ENCODE measurements at places on chromosomes 4 and X. TPM values are rescaled to one million over a fixed set of nuclear protein-coding genes. Genes with fewer than 3 reads are reported as not detected.

- DNase-seq, result no peak
Observed at GRCh38 chr4:60729194-60729593, 470.9 kb upstream of the ADGRL3 start.

IGFBP7 gene
- 698 TPM for total RNA-seq

DNA sequence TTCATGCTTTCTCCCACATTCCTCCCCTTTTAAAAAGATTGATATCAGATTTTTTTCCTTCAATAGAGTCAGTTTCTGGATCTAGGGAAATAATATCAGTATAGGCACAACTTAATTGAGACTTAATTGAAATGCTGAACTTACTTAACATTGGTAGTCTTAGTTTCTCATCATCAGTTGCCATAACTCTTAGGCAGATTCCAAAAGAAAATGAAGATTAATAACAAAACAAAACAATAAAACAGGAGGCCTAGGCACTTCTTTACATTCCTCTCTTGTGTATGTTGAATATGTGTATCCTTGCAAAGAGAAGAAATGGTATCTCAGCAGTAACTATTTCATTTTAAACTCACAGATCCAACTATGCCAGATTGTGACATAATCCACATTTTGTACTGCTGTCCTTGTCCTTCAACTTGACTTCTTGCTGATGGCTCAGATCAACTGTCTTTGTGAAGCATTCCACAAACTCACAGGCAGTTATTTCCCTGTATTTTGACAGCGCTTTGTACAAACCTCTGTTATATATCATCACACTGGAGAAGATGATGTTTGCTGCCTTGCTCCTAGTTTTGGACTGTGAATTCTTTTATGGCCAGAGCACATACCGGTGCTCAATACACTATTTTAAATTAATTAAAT is 9.1 kb upstream of the SLC9B2 start:
- no peak for DNase-seq

TBX22 gene
- total RNA-seq, result not detected

DNA sequence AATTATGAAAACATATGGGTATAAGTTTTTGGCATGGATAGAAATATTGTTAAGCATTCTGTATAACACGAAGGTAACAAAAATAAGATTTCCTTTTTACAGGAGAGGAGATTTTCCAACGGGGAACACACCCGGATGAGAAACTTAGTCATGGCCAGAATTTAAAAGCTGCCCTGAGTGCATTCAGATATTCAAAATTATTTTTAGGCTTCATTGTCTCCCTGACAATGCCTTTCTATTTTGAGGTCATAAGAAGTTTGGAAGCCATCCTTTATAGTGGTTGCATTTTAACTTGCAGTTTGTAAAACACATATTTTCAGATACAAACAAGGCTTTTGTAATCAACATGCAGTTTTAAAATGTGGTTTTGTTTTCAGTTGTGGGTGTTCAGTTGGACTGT is 357.5 kb upstream of the FAM47C start:
- no peak for DNase-seq

DNA sequence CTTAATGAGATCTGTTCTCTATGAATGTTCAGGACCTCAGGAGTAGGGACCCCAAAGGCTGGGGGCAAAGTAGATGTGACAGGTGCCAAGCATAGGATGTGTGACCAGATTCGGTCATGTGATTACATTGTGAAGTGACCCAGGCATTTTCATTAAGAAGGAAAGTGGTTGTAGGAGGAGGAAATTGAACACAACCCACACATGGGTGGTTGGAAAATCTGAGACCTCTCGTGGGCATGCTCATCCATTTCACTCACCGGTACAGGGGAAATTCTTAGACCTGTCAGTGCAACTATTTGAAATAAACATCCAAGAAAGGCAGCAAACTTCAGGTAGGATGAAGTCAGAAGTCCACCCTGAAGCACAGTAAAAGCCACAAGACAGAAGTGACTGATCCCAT is 43.5 kb upstream of the CD99 start:
- DNase-seq, result no peak

CC2D2A gene
- 9.6 TPM for total RNA-seq

- peak; percentile 44 for DNase-seq
Observed at GRCh38 chr4:140426610-140427105, 790 bp downstream of the CLGN start.

- no peak for DNase-seq
Observed at GRCh38 chrX:25527156-25527555, 511.4 kb upstream of the ARX start.

GRCh38 chr4:9952415-9952950 is 68.8 kb downstream of the SLC2A9 start:
- no peak for DNase-seq

F8A2 gene
- total RNA-seq, result not detected

DNA sequence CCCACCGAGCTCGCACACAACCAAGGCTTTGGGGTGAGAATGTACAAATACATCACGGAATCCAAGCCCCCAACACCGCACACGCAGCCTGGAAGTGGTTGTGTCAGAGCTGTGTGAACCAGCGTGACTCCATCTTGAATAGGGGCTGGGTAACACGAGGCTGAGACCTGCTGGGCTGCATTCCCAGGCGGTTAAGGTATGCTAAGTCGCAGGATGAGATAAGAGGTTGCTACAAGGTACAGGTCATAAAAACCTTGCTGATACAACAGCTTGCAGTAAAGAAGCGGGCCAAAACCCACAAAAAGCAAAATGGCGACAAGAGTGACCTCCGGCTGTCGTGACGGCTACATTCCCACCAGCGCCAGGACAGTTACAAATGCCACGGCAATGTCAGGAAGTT is 258.4 kb downstream of the DHRSX start:
- DNase-seq, result no peak

GRCh38 chr4:174474457-174475075 is 47.7 kb downstream of the HPGD start:
- no peak for DNase-seq

DNA sequence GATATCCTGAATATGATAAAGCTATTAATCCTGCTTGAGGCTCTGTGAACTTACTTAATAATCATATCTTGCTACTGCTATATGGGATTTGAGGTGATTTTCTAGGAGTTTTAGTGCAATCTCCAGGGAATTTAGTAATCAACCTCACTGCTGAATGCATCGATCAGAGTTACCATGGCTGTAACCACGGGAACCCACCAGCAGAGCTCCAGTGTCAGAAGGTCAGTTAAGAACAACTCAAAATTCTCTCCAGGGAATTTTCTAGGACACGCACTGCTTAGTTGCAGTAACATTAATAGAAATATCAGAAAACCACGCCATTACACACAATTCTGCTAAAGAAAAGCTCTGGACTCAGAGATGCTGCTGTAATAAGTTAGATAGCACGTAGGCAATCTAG is 1477.2 kb upstream of the TENM3 start:
- DNase-seq, result no peak

DNA sequence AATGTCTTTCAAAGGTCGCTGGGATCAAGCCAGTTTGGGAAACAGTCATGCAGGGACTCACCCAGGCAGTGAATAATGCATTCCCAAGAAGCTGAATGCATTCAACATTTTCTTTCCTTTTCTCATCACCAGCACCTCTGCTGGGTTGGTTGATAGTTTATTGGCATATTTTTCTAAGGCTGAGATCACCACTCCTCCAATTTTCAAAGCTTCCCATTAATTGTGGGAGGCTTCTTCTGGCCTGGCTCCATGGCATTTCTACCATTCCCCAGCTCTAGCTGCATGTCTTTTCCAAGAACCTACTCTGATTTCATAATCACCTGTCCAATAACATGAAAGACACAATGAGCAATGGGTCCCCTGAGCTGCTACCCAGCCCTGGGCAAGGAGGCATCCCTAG is 35.8 kb downstream of the CHRDL1 start:
- no peak for DNase-seq

DNA sequence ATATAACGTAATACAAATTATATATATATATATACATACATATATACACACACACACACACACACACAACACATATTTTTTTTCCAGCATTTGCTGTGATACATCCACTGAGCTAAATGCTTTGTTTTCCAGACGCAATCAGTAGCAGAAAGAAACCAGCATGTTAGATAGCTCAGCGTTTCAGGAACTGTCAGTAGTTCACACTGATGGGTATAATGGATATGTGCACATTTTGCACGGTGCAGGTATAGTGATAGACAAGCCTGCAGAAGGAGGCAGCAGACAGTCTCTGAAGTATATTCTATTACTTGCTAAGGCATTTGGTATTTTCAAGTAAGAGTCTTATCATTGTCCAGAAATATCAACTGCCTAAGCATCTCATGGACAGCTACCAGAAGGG is 741.6 kb upstream of the HS3ST1 start:
- no peak for DNase-seq

ATOH1 gene
- total RNA-seq, result not detected

DNA sequence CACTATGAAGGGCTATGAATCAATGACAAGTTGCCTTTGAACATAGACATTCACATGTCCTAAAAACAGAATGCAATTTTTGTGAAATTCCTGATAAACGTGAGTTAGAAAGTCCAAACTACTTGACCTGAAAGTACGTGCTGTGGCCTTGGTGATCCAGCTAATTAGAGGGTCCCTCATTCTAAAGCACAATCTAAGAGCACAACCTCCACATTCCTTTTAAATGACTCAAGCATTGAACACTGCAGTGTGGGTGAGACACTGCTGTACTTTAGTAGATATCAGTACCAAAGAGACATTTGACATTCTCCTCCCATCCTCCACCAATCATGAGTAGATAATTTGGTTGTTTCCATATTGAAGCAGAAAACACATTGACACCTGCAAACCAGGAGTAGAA is 73.5 kb downstream of the FAM47B start:
- DNase-seq, result no peak

TCEANC gene
- 7.9 TPM for total RNA-seq

USP38 gene
- total RNA-seq, result 19.8 TPM

DNA sequence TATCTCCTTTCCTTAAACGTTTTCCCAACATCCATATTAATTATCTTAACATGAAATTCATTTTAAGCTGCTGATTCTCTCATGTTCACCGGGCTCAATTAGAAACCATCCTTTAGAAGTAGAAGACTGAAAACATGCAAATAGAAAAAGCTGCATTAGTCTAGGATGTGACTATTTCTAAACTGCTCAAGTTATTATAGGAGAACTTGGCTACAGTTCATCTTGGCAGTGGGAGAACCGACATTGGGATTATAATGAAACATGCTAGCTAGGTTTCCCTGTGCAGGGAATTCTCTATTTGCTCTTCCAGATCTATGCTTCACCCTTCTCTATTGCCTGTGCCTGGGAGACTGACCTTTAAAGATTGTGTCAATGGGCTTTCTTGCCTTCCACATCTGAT is 151.0 kb upstream of the PPARGC1A start:
- no peak for DNase-seq

DNA sequence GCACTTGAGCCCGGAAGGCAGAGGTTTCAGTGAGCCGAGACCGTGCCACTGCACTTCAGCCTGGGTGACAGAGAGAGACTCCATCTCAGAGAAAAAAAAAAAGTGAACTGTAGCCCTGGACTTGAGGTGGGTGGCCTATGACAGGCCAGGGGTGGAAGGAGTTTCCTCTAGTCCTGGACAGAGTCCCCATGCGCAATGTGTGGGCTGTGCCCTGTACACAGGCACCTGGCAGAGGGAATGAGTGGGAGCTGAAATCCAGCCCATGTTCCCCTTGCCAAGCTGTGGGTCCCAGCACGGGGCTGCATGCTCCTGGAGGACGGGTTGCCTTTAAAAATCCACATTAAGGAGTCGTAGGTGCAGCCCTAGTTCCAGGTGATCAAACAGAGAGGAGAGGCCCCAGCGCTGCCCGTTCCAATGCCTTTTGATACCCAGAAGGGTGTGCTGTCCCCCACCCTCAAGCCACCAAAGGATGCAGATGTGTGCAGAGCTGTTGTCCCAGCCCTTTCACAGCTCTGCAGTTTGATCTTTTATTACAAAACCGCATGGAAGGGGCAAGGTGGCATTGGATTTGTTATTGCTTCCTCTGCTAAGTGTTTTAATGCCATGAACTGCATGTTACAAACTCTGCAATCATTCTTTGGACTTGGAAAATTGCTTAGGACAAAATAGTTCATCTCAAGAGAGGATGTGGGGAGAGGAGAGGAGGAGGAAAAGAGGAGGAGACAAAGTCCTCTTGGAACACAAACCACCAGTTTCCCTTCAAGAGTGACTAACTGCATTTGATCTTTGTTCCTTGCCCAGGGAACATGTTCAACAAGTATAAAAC is 38.0 kb upstream of the PDK3 start:
- no peak for DNase-seq

GRCh38 chr4:85358831-85359230 is 116.1 kb upstream of the ARHGAP24 start:
- no peak for DNase-seq

DNA sequence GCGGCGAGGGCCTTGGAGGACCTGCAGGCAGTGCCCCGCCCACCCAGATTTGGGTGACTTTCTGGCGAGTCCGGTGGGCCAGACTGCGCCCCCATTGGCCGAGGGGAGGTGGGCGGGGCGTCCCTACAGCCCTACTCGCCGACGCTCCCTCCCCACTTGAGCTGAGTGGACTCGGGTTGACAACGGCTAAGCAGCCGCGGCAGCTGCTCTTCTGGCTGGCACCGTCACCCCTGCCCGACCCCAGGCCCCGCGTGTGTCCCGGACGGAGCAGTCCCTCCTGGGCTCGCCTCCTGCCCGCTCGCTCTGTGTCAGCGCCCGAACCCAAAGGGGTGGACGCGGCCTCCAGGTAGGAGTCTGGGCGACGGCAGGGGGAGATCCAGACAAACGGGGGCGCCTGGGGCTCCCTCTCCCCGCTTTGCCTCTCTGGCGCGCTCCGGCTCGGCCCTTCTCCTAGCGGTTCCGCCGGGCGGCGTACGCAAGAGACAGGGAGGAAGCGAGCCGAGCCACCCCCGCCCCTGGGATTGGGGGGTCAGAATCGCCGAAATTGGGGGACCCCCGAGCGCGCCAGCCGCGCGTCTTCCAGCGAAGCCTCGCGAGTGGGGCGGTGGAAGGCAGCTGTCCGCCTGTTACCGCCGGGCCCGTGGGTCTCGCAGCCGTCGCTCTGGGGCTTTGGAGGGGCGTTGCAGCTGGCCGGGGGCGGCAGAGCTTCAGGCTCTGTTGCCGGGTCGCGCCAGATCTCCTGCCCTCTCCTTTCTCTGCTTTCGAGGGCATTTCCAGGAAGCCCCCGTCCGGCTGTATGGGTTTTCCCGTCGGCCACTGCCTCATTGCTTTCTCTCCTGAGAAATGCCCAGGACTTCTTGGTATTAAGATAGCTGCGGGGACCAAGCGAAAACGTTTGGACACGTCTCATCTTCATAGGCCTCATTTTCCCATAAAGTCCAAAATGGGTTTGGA is 46.3 kb downstream of the STARD8 start:
- peak; percentile 86 for DNase-seq

- DNase-seq, result no peak
Observed at GRCh38 chr4:93466446-93466845, 362.1 kb upstream of the ATOH1 start.

DNA sequence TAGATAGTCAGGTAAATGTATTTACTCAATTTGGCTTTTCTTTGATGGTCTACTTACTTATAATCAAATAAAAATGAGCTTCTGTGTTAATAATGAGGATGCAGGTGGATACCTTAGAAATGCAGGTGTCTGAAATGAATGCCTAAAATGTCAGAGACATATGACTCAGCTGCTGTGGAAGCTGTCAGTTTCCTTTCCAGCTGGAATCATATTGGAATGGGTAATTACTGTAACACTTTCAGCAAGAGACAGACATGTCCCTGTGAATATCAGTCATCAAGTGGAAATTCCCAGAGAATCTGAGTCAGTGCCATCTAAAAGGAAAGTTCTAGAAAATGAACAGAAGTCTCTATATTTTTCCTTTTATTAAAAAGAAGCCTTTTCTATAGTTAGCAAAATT is 783.0 kb upstream of the AADAT start:
- DNase-seq, result no peak

MAMLD1 gene
- 1.8 TPM for total RNA-seq

DCX gene
- 0.05 TPM for total RNA-seq

GLRB gene
- 12.0 TPM for total RNA-seq

GRID2 gene
- not detected for total RNA-seq

Data from left ventricle myocardium inferior (tissue), 1 donor.